Stimulated activated CD8-positive, alpha-beta memory T cell treated with anti-CD3 and anti-CD28 coated beads, Interleukin-7, amount 100 ng/mL, for 1 hour (primary cell): ENCODE measurements at places on chromosomes 6 and 20.

GRCh38 chr6:111129013-111129412, 41.7 kb downstream of the SLC16A10 start:
- DNase-seq = no peak

GRCh38 chr6:155093430-155093829, 98.3 kb downstream of the TIAM2 start:
- peak; percentile 1 for DNase-seq

GRCh38 chr20:19749618-19750071, 8.4 kb upstream of the RIN2 start:
- DNase-seq = no peak

DNA sequence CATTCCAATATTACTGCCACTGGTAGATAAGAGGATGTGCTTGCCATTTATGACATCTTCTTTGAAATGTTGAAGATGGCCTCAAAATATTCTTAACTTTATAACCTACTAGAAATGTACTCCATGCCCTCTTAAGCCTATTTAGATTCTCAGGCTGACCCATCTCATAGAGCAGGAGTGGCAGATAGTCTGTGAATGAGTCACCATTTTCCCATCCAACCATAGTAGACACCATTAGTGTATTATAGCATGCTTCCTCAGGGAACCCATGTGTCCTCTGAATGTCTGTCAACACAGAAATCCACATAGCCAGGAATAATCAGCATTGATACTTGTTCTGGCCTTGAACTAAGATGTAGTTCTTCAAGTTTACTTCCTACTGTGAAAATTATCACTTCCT, 150.2 kb downstream of the IMPG1 start:
- DNase-seq = no peak

DNA sequence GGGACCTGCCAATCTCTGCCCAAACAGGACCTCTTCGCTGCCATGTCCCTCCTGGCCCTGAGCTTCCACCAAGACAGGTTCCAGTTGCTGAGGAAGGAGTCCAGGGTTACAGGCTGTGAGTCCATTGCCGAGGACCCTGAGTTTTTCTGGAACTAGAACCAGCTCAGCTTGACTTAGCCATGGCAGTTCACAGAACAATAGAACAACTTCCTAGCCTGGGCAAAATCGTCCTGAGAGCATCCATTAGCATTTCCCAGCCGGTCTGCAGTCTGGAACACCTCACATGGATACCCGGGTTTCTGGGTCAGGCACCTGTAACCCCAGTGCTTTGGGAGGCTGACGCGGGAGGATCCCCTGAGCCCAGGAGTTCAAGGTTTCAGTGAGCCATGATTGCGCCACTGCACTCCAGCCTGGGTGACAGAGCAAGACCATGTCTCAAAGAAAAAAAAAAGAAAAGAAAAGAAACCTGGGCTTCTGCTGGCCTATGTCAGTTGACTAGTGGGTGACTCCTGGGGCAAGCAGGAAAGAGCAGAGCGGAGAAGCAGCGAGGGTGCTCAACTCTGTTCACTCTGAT, 90.3 kb downstream of the TCP11 start:
- DNase-seq = no peak

DNA sequence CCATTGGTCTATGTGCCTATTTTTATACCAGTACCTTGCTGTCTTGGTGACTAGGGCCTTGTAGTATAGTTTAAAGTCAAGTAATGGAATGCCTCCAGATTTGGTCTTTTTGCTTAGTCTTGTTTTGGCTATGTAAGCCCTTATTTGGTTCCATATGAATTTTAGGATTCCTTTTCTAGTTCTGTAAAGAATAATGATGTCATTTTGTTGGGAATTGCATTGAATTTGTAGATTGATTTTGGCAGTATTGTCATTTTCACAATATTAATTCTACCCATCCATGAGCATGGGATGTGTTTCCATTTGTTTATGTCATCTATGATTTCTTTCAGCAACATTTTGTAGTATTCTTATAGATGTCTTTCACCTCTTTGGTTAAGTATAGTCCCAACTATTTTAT, 96.4 kb upstream of the PAK5 start:
- DNase-seq = no peak

GRCh38 chr6:150729188-150729748, 129.6 kb downstream of the PLEKHG1 start:
- no peak for DNase-seq

GRCh38 chr6:12170351-12171092, 119.6 kb upstream of the EDN1 start:
- no peak for DNase-seq

DNA sequence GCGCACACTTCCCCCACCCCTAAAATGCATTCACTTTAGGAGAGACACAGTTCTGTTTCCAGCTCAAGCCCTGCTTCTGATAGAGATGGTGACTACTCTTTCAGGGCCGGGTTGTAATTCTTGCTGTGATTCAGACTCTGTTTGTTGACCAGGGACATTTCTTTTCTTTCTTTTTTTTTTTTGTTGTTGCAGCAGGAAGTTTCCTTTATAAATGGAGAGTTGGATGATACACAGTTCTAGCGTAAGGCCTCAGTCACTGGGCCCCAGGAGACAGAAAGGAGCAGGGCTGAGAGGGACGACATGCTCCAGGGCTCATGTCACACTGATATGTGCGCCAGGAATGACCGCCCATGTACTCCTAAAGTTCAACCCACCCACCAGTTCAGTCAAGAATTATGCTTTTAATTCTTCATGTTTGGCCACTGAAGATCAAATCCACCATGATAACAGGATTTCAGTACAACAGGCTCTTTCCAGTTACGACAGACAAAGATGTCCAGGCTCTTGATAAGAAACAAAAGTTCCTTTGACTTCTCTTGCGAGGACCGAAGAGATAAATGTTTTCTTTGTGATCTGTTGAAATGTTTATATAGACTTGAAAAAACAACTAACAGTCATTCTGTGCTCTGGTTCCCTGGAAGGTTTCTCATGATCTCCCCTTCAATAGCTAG, 142.5 kb downstream of the CD164 start:
- no peak for DNase-seq

- no peak for DNase-seq
Measured at GRCh38 chr6:53929041-53929820, 134.4 kb downstream of the LRRC1 start.

- DNase-seq = no peak
Measured at GRCh38 chr20:37357481-37358365, 11.8 kb downstream of the SRC start.

- DNase-seq = no peak
Measured at GRCh38 chr6:37192666-37193065, 22.7 kb downstream of the PIM1 start.

DNA sequence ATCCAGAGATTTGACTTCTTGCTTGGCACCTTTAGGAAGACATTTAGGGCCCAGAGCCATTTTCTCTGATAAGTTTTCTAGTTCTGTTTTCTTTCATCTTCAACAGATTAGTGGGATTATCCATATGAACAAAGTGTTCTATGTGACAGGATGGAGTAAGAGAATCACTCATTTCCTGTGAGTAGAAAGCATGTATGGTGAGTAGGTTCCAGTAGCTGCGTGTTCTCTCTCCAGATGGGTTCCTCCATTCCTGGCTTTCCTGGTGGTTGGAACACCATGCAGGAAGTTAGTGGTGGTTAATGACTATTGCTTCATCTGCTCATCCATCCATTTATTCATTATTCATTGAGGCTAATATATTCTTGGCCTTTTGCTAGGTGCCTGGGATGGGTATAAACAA, 54.0 kb downstream of the EFCAB8 start:
- no peak for DNase-seq

GRCh38 chr6:132236744-132237143, 164.5 kb downstream of the MOXD1 start:
- no peak for DNase-seq

DNA sequence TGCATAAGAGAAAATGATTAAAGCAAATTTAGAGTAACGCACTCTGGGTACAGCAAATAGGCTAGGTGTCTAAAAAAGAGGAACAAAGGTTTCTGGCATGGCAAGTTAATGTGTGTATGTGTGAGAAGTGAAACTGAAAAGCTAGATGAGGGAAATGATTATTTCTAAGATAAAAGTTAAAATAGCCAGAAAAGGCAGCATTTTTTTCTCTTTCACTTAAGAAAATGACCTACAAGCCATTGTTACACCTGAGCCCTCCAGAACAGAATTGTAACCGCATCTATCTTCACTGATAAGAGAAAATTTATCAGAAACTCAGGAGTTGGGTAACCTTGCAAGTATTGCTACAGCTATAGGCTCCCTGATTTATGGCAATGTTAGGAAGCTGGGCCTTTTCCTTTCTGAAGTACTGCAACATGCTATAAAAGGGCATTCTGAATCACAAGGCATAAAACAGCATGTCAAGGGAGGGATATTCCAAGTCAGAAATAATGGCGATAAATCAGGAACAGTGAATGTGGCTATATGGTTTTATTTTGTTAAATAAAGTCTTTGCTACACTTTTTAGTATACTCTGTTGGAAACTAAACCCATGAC, 395.3 kb downstream of the TBC1D32 start:
- no peak for DNase-seq

GRCh38 chr6:137749696-137750211, 117.3 kb upstream of the TNFAIP3 start:
- no peak for DNase-seq

DNA sequence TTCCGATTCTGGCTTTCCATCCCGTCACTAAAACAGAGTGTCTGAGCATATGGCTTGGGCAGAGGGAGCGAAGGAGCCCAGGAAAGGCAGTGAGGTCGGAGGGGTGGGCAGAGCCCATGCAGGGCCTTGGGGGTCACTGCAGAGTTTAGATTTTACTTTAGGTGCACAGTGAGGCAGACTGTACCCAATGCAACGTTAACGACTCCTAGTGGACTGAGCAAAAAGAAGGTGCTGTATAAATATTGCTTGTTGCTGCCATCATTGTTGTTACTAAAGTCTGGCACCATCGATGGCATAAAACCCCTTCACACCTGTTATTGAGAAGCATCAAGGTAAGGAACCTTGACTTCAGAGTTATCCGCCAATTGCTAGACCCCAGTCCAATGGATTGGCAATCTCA, 119.0 kb downstream of the EYA2 start:
- DNase-seq = no peak

DNA sequence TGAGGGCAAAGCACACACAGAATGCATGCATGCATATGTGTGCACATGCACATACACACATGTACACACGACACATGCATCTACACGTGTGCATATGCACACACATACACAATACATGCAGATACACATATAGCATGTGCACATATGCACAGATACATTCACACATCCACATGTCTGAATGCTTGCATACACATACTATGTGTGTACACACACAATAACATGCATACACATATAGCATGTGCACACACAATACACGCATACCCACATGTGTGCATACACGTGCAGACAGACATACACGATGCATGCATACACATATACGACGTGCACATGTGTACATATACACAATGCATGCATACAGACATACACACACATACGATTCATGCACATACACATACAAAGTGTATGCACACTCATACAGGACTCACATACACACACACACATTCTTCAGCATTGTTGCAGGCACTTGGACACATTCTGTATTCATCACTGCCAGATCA, 24.2 kb upstream of the IRF4 start:
- no peak for DNase-seq

GRCh38 chr6:24997905-24998304, 62.1 kb upstream of the RIPOR2 start:
- no peak for DNase-seq

DNA sequence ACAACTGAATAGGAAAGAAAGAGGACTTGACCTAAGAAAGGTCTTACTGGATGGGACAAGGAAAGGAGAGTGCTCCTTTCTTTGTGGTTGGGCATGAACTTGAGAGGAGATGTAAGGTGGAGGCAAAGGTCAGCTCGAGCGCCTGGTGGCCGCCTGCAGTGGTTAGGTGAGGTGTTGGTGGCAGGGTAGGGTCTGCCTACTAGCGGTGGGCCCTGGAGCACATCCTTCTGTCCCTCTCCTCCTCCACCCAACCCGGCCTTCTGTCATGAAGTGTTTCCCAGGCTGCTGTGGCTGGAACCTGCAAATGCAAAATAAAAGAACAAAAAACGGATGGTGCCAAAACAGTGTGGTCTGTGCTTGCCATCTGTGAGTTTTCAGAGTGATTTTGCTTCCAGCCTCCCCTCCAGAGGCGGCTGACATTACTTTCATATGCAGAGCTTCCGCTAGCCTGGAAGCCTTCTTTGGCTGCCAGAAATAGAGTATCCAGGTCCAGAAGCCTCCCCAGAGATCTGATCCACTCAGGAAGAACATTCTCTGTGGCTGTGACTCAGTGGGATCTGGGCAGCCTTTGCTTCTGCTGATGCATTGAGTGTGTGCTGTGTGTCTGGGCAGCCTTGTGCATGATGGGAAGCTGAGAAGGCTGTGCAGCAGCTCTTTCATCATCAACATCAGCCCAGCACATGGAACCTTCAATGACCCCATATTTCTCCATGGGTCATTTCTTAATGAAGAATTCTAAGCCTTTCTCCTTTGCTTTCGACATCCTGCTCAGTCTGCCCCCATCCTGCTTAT, 79.8 kb upstream of the FAM184A start:
- DNase-seq = no peak

DNA sequence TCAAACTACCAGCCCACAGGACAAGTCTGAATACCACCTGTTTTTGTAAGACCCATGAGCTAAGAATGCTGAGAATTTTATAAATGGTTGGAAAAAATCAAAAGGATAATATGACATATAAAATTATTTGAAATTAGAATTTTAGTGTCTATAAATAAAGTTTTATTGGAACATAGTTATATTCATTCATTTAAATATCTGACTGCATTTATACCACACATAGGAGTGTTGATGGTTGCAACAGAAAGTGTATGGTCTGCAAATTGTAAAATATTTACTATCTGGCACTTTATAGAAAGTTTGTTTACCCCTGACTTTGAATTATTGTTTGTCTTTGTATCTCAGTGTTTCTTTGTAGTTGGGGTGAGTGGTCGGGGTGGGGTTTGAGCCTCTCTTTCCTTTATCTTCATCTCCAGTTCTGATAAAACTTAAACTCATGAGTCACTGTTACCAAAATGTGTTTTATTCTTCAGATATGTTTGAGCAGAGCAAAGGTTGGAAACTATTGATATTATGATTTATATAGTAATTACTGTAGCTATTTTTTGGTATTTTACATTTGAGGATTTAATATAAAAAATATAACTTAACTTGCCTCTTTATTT, 55.5 kb downstream of the CD2AP start:
- no peak for DNase-seq

- no peak for DNase-seq
Measured at GRCh38 chr6:168083514-168083885, 4.5 kb upstream of the FRMD1 start.

DNA sequence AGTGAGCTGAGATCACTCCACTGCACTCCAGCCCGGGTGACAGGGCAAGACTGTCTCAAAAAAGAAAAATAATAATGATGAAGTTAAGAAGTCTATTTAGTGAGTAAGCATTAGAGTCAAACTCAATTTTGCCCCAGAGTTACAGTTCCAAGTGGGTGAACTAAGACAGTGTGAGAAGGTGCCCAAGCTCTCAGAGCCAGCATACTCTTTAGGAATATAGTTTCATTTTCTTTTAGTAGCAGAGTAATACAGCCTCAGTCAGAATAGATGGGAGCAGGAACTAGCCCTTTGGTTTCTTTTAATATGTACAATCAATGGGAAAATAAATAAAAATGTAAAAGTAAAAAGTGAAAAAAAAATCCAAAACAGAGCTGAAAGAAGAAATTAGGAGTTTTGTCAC, 87.0 kb upstream of the ADGRF1 start:
- no peak for DNase-seq
